ENCODE measurements at places on chromosomes 5 and 9.
A peak's percentile ranks its signal among the peaks of the same experiment; 100 is the strongest.

GRCh38 chr9:33135470-33135958 is 31.6 kb downstream of the B4GALT1 start:
- DNase-seq: no peak

DNA sequence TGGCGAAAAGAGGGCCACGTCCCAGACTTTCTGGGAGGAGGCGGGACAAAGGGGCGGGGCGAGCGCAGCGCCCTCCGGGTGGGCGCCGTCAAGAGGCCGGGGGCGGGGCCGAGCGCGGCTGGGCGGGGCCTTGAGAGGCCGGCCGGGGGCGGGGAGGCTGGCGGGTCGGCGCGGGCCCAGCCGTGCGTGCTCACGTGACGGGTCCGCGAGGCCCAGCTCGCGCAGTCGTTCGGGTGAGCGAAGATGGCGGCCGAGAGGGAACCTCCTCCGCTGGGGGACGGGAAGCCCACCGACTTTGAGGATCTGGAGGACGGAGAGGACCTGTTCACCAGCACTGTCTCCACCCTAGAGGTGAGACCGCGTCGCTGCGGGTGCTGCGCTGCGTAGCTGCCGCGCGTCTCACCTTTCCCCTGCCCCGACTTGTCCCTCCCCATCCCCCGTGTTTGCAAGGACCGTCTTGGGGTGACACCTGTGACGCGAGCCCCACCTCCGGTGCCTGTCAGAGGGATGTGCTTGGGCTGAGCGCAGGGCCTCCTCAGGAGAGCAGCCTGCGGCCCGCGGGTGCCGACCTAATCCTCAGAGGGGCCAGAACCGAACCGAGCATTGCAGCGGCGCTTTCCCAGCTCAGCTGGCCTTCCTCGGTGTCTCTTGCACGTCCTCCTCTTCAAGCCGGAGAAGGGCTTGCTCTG is at the start of gene SNX2:
TSS of gene SNX2 (plus strand) at position 220 of the 689 bp plus-strand sequence. CDS start at position 244, 24 bp downstream.
- DNase-seq: peak; percentile 92

DNA sequence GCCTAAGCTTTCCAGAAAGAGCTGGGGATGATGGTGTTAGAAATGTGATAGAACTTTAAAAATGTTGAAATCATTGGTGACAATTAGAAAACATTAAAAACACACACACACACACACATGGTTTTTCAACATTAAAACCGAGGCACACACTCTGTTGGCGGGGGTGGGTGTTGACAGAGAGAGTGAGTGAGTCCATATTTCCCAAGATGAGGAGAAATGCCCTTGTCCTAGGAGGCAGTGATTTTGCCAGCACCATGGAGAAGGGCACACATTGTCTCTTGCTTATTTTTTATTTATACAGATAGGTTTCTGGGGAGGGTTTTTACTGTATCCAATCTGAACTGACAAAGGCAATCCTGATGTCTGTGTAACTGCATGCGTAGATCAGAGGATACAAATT is 152.5 kb downstream of the INSYN2B start:
- DNase-seq: no peak

DNA sequence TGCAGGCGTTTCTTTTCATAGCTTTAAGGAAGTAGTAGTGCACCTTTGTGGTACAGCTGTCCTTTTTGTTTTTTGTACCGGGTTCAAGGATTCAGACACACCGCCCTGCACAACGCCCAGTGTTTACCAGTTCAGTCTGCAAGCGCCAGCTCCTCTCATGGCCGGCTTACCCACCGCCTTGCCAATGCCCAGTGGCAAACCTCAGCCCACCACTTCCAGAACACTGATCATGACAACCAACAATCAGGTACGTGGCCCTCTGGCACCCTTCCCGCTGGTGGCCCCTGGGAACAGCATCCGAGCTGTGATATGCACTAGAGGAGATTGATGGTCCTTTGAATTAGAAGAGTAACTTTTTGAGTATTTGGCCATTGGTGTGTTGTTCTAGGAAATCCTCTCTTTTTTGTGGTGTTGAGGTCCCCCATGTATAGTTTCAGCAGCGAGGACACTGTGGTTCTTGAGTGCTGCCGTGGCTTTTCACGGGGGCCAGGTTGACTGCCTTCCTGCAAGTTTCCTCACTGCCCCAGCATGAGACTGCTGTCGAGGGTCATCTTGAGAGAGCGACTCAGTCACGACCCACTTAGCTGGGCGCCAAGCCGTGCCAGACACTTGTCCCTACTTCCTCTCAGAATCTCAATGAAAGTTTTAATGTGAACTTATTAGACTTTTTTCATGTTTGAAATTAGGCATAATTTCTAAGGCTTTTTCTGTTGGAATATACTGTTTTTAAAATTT is 37.9 kb downstream of the TENT4A start:
- DNase-seq: no peak

DNA sequence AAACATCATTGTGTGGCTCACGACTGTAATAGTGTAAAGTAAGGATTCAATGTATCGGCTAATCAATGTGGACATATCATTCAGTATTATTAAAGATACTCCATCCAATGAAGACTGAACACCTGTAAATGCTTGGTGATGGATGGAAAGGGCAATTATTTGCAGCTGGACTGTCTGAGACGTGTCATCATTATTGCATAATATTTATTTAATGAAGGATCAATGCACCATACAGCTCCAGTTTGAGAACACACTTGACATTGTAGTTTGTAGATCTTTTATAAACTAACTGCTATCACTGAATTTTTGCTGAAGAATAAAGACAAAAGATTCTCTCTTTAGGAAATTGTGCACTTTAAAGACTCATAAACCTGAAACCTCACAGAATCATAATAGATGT is 117.6 kb upstream of the CCDC152 start:
- no peak for DNase-seq

DNA sequence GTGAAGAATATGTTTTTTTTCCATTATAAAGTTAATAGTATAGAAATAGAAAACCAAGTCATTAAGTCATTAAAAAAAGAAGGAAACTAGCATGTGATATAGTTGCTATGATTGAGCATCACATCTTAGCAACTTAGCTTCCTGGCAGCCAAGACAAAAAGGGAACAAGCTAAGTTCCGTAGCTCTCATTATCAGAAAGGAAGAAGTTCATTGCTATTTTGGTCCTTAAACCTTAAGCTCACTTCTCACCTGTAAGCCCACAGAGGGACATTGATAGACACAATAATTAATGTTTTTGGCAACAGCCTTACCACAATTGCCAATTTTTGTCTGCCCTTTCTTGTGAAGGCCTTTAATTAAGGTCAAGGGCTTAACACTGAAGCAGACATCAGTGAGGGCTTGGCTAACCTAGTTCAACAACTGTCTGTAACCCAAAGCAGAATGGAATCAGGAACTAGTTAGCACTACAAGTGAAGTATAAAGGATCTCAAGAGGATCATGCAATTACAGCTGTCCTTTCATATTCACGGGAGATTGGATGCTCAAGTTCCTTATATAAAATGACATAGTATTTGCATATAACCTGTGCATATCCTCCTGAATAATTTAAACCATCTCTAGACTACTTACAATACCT is 24.0 kb upstream of the KLF4 start:
- DNase-seq: no peak

GRCh38 chr9:131776473-131776872 is 36.6 kb upstream of the RAPGEF1 start:
- no peak for DNase-seq

GRCh38 chr9:81819155-81819554 is 109.1 kb upstream of the SPATA31D4 start:
- DNase-seq: no peak

DNA sequence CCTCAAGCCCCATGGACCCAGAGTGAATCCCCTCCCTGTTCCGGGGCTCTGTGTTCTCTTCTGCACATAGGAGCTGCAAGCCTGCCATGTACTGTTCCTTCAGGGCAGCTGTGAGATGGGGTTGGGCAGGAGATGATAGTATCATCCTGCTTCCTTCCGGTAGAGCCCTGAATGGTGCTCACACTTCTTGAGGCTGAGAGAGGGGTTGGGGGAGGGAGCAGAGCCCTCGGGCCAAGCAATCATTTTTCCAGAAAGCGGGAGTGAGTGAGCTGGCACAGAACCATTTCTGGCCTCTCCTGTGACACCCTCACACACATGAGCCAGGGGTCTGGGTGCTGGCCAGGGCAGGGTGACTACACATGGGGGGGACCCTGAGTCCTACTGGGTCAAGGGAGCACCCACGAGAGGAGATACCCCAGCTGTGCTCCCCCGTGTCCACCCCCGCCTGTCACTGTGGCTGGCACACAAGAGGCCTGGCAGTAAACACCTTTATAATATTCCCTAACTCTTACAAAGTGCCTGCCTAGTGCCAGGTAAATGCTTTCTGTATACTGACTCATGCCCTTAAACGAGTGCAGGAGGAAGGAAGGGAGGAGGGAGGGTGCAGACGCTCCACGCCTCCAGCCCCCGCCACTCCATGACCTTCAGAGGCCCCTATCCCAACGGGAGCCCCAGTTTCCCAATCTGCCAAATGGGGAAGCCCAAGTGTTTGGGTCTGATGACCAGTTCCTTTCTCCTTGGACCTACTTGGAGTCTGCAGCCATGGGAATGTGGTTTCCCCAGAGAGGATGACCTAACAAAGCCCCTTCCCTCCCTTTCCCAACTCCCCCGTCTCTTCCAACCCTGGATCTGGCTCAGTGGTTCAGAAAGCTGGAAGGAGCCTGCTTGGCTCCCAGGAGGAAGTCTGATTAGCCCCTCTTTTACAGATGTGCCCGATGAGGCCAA is 15.5 kb downstream of the AKNA start:
- DNase-seq: no peak

DNA sequence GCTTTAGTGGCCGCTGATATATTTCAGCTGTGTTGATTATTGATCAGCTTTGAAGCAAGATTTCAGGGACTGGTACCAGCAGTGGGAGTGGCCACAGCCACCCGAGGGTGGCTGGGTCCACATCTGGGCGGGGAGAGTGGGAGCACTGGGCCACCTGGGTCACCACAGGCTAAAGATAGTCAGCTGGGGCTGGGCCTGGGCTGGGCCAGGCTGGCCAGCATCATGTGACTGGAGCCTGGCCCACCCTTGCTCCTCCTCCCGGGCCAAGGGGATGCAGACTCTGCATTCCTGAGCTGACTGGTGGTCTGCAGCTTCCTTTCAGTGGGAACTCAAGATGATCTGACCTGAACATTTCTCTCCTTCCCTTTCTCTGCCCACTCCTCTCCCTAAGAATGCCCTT is 27.1 kb downstream of the LARP1 start:
- DNase-seq: no peak

- DNase-seq: no peak
Observed at GRCh38 chr9:136848393-136849037, 694 bp upstream of the PHPT1 start.

DNA sequence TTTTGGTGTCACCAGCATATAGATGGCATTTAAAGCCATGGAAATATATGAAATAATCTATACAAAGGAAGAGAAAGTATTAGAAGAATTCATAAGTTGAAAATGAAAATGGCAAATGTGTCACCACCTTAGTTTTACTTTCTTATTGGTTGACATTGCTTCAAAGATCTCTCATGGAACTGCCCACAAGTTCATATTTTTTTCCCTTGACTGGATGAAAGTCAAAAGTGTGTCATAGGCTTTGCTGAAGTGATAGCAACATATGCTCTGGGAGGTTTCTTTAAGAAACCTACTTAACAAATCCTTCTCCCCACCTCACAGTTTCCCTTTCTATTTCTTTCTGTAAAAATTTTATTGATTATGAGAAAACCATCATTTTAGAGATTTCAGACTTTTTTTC is 127.2 kb downstream of the VPS13A start:
- DNase-seq: no peak

GRCh38 chr5:36389245-36389644 is 87.5 kb upstream of the RANBP3L start:
- DNase-seq: no peak

DNA sequence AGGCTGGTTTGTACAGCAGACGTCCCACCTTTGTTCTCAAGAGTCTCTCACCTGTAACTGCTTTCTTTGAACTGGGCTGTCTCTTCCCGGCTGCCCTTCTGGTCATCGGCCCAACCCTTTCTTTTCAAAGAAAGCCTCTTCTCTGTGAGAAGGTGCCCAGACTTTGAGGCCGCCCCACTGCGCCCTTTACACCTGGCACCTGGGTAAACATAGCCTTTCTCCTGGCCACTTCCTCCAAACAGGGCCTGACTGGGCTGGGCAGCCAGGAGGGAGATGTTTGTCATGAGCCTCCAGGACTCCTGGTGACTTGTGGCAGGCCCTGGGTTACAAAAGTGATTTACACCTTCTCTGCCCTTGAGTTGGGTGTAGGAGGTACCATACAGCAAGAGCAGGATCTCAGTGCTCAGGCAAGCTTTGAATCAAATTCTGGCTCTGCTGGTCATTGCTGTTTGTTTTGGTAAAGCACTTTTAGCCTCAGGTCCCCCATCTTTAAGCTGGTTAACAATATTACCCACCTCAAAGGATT is 127.2 kb upstream of the CXCL14 start:
- DNase-seq: no peak

GRCh38 chr5:104199771-104200170 is 637.2 kb upstream of the NUDT12 start:
- DNase-seq: no peak

GRCh38 chr5:12095808-12096281 is 191.6 kb upstream of the CTNND2 start:
- no peak for DNase-seq

DNA sequence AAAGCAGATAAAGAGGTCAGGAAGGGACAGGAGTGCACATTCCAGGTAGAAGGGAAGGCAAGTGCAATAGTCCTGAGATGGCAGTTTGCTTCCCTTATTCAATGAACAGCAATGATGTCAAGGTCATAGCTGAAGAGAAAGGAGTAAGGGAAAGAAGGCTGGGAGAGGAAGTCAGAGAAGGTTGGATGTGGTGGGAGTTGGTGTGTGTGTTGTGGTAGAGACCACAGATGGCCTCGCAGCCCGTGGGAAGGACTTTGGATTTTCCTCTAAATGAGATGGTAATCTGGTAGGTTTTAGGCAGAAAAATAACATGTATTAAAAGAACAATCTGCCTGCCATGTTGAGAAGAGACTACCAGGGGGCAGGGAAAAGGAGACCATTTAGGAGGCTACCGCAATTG is 25.1 kb upstream of the LPAR1 start:
- DNase-seq: no peak

DNA sequence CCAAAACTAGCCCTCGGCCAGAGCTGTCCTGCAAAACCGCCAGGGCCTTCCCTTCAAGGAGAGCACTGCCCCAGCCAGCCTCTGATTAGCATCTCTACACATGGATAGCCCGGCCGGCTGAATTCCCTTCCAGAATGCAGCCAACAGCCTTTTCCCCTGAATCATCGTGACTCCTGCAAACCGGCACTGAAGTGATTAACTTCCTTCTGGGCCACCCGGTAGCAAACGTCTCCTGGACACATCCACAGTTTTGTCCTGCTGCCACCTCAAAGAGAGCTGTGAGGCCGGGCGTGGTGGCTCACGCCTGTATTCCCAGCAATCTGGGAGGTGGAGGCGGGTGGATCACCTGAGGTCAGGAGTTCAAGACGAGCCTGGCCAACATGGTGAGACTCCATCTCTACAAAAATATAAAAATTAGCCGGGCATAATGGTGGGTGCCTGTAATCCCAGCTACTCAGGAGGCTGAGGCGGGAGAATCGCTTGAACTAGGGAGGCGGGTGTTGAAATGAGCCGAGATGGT is 21.1 kb upstream of the EEIG1 start:
- no peak for DNase-seq
